AG08396 (cell line): ENCODE measurements at places on chromosomes 1 and 21.

DNA sequence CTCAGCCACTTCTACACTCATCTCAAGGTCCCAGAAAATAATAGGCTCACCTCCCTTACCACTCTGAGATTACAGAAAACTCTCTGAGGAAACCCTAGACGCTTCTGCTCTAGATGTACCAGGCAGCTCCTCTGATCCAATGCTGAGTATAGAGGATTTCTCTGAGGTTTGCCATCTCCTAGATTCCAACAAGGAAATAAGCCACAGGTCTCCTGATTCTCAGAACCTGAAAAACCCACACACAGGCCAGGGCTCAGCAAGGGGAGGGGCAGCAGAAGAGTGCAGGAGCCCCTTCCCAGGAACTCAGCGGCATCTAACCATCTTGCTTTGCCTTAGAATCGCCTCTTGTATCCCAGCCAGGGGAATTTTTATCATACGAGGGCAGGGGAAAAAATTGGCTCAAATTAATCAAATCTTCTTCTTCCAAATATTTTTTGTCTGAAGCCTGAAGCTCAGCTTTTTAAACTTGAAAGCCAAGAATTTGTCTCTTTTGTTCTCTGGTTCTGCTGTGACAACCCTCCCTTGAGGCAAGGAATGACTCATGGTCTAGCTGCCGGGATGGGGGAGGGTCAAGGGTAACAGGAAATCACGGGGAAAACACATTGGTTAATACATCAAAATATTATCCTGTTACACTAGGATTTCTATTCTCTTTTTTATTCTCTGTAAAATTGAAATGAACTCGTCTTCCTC lies 30.8 kb downstream of the GORAB start:
- peak; percentile 66 for DNase-seq

DNA sequence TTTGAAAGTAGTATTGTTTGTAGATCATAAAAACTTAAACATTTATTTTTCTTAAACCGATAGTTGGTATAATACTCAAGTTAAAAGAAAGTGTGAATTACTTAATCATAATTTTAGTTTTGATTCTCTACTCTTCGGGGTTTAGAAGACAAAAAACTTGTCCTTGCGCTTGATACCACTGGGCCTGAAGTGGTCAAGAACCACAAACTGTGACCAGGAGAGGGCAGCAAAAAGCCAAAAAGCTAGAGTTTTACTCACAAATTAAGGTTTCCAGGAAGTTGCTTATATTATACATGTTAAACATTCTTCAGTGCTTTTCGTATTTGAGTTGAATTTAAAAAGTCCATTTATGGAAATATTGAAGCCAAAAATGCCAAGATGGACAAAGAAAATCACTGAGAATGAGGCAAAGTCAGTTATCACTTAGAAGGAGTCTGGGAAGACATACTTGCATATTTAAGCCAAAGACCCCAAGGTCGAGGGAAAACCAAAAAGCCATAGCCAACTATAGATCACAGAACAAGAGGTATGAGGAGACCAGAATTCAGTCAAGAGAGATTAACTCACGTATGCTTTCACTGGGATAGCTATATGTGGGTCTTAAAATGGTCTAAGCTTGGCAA lies 34.2 kb downstream of the EFCAB7 start:
- DNase-seq: peak; percentile 24

DNA sequence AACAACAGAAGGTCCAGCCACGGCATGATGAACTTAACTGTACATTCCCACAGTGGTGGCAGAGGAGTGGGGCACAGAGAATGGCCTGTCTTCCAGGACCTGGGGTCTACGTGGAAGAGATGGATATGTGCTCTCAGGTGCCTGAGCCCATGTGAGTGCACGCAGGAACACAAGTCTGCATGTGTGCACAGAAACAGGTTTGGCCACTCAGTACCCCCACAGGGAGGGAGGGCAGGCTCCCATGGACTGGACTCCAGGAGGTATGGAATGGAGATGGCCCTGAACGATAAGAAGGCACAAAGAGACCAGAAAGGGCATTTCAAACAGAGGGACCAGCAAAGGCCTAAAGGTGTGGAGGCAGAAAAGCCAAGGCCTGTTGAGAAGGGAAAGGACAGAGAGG lies 10.8 kb downstream of the COL9A2 start:
- DNase-seq: no peak

- DNase-seq: no peak
These were observed 28.5 kb upstream of the RNF2 start for GRCh38 chr1:185016880-185017279.

DNA sequence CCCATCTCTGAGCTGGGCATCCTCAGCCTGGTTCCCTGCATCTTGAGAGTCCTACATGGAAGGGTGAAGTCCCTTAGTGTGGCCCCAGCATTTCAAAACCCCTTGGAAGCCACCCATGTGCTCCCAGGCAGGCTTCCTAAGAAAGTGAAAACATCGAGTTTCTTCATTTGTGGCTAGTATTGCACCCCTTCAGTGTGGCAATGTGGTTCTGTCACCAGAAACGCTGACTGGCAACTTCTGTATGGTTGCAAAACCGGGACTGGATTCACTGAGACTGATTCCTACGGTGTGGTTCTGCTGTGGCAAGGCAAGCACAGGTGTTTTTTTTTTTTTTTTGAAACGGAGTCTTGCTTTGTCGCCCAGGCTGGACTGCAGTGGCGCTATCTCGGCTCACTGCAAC lies 9.0 kb upstream of the IFNGR2 start:
- DNase-seq: no peak

DNA sequence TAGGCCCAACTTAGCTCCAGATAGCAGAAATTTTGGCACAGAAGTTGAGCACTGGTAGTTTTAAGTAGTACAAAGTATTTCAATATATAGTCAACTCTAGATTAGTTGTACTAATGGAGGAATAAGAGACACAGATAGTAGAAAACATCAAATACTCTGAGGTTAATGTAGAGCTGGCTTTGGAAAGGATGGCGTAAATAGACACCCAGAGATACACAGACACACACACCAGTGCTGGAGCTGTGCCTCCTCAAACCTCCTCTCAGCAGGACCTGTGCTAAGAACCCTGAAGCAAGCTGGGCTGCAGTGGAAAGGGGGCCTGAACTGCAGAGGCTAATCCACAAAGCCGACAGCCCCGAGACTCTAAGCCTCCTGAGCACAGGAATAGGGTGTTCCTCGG lies 67.0 kb upstream of the EDEM3 start:
- DNase-seq: no peak

DNA sequence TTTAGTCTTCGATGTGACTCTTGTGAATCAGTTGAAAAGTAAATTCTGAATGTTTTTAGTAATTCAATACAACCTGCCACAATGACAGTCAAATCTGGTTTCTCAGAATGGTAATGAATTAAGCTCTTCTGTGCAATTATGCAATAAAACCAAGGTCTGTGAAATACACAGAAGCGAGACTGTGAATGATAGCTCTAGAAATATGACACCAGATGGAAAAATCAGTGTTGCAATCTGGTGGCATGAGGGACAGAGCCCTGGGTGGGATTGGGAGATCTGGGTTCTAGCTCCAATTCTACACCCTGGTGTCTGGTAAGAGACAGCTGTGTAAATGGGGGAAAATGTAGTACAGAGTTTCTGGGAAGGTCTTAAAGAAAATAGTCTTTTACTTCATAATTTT lies 586.4 kb upstream of the ZRANB2 start:
- DNase-seq: no peak

GRCh38 chr1:182965096-182965495 lies 12.1 kb upstream of the SHCBP1L start:
- no peak for DNase-seq

DNA sequence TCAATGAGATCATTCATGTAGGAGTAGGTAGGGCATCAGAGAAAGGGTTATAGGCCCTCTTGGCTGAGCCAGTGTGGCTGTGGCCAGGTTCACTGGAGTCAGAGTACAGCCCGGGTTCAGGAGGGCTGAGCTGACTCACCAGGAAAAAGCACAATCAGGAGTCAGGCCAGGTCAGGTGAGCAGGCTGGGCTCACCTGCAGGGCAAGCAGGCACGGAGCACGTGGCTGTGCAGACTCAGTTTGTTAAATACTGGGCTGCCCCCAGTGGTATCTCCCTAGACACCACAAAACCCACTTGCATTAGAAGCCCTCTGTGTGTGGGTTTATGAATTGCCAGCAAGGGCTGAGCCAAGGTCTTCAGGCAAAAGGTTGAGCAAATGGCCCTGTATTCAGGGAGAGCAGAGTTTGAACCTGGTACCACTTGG lies 122.1 kb upstream of the SERBP1 start:
- DNase-seq: no peak

DNA sequence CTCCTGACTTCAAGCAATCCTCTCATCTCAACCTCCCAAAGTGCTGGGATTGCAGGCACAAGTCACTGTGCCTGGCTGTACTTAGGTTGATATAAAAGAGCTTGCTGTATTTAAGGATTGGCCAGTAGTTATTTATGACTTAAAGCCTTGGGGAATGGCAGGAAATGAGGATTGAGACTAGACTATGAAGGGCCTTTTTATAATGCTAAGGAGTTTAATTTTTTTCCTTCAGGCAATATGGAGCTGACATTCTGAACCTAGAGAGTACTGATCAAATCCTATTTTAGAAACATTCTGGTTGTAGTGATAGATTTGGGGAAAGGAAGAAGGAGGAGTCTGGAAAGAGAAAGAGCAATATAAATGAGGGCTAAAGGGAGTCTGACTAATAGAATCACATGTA lies 44.7 kb downstream of the MSH4 start:
- DNase-seq: no peak

GRCh38 chr1:148388260-148389026 lies 94.7 kb downstream of the PPIAL4G start:
- DNase-seq: peak; percentile 90

DNA sequence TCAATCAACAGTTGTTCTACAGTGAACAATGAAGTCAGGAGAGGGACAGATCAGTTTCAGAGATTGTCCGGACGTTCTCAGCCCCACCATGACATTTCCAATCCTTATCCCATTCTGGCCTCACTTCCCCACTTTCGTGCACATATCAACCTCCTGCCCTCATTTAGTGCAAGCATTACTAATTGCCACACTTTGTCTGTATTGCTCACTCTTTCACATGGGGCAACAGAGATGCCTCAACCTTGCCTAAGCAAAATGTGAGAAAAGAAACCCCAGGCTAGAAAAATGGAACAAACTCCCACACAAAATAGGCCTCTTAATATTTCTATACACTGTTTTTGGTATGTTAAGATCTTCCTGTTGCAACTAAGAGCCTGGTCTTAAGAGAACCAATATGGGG lies 8.9 kb upstream of the RGS1 start:
- no peak for DNase-seq

DNA sequence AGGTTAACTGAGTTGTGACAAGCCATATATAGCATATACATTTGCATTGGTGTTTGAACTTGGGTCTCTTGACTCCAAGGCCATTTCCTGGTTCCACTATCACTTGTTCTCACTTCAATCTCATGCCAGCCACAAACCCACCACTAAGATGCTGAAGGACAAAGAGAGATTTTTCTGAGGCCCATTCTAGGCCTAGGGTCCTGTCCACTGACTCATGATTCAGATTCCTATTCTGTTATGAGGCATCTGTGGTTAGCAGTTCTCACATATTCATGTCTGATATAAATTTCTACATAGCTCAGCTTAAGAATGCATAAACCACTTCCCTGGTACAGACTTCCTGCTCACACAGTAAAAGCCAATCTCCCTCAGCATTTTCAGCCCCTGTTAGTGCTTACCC lies 326.1 kb upstream of the BEND5 start:
- DNase-seq: peak; percentile 6

DNA sequence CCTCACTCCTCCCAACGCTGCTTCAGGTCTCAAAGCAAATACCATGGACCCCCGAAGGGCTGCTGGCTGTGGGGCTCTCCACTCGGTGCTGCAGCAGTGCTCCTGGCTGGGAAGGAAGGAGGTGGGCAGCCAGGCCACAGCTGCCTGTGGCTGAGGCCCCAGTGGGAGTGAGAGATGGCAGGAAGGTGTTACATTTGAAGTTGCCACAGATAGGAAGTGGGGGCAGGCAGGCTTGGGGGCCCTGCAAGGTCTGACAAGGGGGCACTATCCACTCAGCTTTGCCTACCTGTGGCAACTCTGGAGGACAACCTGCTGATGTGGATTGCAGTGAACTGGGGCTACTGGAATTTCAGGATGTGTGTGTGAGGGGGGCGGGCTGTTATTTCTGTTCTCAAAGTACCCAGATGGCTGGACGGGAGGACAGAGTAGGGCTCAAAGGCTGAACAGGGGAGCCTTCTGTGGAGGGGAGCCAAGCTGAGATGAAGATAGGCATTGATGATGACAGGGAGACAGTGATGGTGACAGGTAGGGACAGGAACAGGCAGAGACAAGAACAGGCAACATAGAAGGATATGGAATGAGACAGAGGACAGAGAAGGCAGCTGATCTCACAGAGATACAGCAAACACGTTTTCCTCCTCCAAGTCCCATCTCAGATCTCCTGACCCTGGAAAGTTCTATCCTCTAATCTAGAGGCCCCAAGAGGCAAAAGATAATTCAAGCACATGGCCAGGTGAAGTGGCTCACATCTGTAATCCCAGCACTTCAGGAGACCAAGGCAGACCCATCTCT lies 1.8 kb downstream of the ZNF683 start:
- no peak for DNase-seq

DNA sequence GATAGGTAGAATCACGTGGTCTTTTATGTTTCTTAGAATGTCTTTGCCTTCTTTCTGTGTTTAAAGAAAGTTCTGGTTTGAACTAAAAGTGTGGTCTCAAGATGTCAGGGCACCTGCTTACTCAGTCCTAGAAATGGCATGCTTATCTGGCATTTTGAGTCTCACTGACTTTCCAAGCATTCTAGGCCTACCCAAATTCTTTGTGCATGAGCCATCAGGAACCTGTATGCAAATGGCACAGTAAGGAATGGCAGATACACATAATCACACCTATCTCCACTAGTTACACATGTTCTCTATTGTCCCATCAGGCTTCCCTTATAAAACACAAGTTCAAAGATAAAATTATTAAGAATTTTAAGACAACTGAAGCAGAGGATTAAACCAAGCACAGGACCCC lies 29.5 kb upstream of the CLCA4 start:
- no peak for DNase-seq

- peak; percentile 64 for DNase-seq
These were observed 3.4 kb downstream of the RUNX3 start for GRCh38 chr1:24926563-24927249.

GRCh38 chr1:29496701-29497100 lies 260.4 kb downstream of the PTPRU start:
- DNase-seq: no peak

DNA sequence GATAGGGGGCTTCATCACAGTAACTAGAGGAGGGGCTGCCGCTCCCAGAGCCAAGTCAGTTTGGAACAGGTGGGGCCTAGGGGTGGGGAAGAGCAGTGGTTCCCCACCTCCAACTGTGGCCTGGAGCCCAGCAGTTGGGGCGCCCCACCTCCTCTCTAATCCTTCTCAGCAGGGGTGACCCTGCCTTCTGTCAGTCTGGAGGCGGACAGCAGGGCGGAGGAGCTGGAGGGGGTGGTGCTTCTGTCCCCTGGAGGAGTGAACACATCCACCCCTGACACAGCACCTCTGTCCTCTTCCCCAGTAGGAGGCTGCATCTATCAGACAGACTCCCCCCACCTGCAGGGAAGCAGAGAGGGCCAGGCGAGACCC lies 73.8 kb downstream of the MRPL37 start:
- no peak for DNase-seq

DNA sequence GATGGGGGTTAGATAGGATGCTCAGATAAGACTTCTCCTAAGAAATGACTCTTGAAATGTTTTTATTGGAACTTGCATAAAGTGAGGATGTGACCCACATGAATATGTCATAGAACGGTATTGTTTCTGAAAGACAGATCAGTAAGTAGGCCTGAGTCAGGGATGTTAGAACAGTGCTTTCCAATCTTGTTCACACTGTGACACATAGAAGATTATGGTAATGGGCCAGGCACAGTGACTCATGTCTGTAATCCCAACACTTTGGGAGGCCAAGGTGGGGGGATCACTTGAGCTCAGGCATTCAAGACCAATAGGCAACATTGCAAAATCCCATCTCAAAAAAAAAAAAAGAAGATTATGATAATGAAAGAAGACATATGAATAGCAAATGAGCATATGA lies 32.9 kb downstream of the FMO4 start:
- no peak for DNase-seq
